ENCODE measurements at places on chromosomes 2 and 18.

GRCh38 chr2:47699533-47700215, 83.3 kb upstream of the MSH6 start:
- DNase-seq: no peak

DNA sequence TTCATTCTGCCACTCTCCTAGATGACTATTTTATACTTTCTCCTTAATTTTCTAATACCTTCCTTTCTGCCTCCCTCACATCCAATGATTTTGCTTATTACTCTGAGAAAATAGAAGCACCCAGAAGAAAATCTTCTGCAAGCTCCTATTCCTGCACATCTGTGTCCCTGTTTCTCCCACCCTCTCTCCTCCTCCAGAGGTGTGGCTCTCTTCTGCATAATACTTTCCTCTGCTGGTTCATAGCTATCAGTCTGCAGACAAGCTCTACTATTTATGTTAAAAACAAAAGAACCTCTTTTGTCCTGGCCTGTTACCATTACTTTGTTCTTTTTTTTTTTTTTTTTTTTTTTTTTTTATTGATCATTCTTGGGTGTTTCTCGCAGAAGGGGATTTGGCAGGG, 34.3 kb downstream of the ACSL3 start:
- no peak for DNase-seq

- no peak for DNase-seq
Observed at GRCh38 chr2:126748188-126748760, 92.3 kb downstream of the GYPC start.

- no peak for DNase-seq
Observed at GRCh38 chr2:119537792-119538191, 6.5 kb upstream of the CFAP221 start.

DNA sequence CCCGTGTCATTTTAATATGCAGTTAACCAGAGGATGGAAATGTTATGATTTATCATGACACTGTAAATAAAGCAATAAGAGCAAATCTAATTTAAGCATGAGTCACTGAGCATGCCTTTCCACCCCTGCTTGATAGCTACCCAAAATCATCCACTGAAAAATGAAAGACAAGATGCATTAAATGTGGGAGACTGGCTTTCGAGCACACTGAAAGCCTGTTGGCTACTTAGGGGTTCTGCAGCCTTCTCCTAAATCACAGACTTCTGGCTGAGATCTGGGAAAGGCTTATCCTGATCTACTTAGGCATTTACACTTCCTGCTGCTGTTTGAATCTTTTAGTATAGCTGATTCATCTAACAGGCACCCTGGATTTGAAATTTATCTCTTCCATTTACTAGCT, 778.3 kb upstream of the CDH7 start:
- no peak for DNase-seq

DNA sequence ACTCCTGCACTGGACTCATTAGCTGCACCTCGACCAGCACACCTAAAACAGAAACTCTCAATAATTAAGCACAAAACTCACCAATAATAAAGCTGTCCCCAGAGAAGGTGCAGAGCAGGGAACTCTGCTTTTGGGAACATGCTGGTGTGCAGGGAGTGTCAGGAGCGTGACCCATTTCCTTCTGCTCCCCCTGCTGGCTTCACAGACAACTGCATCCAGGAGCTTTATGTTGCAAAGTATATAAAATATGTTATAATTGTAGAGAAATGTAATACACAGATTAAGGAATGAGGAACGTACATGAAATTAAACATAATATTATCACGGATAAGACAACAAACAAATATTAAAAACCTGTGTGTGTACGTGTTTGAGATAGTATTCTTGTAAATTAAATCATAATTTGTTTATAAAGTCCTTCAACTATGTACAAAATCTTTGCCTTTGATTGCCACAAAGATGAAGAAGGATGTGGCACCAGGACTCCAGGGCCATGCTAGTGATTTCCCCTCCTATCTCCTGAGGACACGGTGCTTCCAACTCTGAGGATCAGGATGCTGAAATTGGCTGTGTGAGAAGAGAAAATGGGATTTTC, 68.6 kb upstream of the MAL start:
- DNase-seq: no peak

DNA sequence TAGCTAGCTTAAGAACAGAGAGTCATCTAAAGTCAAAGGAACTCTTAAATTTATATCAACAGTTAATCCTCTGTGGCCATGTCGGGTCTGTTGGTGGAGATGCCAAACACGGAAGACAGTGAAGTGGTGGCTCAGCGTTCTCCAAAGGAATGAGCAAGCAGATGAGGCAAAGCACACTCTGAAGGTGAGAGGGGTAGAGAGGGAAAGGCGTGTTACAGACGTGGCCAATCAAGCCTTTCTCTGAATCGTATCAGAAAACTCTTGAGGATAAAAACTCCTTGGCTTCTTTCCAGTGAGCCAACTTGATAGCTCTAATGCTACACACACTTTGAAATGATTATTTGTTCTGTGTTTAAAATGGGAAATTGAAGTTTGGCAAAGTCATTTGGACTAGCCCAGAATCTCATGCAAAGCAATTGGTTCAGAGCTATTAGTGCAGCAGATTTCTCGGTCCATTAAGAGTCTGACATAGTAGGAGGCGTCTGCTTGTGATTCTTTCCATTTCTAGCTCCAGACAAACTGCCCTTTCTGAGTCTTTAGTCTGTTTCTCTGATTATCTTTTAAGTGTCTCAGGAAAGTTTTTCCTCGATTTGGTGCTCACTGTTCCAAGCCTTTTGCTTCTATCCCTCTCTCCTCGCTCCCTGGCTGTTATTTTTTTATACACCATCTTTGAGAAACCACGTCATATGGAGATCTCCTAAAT, 57.5 kb upstream of the CPO start:
- DNase-seq: no peak

- no peak for DNase-seq
Observed at GRCh38 chr2:7508296-7508943, 591.2 kb downstream of the RNF144A start.

DNA sequence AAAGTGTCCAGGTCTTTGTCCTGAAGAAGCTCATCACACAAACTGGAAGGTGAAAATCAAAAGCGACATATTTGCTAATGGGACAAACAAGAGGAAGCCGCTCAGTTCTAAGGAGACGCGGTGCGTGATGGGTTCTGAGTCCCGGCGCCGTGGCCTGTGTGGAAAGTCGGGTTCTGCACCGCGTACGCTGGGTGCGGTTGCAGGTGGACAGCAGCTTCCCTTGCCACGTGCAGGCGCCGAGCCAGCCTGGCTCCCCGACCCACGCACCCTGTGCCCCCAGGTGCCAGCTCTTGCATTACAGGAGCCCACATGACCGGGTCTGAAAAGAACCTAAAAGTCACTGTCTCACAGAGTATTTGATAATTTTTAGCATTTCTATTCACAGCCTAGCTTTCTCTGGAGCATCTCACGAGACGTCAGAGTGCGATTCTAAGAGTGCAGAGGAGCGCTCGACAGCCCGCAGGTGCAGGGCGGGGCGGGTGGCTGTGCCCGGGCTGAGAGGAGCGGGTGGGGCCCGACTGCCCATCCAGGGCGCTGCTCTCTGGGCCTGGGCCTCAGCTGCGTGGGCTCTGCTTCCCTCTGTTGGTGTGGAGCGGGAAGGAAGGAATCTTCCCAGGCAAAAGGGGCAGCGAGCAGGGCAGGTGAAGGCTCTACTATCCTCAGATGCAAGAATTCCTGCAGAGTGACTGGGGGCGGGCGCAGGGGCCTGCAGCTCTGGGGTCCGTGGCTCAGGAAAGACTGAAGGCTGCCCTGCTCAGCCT, 39.4 kb downstream of the MYT1L start:
- DNase-seq: peak; percentile 68

GRCh38 chr2:53572696-53573095, 194.9 kb upstream of the CHAC2 start:
- DNase-seq: no peak

DNA sequence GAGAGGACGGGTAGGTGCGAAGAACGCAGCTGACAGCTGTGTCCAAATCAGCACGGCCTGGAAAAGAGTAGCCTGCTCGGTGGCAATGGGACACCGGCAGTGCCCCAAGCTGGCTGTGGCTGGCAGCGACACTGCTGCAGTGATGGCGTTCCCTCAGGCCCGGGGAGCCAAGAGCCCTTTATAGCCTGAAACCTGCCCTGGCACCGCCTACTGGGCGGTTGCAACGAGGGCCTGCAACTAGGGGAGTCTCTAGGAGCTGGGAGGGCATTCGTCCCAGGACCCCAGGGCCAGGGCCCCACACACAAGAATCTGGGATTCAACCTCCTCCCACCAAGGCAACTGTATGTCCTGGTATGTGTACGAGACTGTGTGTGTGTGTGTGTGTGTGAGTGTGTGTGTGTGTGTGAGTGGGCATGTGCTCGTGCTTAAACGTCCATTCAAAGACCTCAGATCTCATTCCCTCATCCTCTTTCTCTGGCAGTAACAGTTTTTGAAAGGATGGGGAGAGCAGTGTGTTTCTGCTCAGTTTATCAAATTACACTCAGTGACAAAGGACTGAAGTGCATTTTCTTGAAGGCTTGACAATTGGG, 6.8 kb upstream of the CYP26B1 start:
- DNase-seq: no peak

DNA sequence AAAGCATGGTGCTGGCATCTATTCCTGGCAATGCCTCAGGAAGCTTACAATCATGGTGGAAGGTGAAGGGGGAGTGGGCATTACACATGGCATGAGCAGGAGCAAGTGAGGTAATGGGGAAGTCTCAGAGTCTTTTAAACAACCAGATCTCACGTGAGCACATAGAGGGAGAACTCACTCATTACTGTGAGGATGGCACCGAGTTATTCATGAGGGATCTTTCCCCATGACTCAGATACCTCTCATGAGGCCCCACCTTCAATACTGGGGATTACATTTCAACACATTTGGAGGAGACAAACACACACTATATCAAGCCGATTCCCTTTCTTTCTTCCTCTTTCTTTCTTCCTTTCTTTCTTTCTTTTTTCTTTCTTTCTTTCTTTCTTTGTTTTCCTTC, 47.9 kb upstream of the FANCL start:
- no peak for DNase-seq

DNA sequence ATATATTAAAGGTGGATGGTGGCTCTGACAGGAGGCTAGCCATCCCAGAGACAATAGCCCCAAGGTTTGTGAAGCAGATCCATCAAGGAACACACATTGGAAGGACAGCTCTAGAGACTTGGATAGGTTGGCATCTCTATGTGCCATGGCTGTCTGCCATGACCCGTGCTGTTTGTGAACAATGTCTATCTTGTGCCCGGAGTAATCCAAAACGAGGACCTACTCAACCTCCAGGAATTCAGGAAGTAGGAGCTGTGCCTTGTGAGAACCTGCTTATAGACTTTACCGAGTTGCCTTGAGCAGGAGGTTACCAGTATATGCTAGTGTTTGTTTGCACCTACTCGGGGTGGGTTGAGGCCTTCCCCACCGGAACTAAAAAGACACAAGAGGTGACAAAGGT, 43.1 kb upstream of the SELENOI start:
- DNase-seq: no peak

- DNase-seq: no peak
Observed at GRCh38 chr2:190584980-190585661, 50.6 kb upstream of the NEMP2 start.

DNA sequence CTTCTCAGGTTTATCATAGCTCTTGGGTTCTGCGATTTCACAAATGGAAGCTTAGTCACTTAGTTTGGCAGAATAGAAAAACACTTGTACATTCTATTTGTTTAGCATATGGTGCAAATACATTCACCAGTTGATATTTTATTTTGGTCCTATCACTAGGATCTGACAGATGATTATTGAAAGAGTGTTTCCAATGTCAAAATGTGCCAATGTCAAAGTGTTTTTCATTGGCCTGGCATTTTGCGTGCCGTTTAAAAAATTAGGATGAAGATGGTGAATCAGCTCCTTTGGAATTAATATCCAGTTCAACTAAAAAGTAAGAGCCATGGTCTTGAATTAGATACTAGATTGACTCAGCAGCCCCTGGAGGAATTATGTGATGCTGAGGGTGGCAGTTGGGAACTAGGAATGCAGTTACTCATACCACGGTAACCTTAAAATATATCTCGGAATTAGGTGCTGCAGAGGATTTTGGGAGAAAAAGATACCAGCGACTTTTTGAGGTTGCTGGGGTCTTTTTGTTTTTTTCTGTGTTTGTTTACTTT, 87.0 kb downstream of the SPHKAP start:
- no peak for DNase-seq

DNA sequence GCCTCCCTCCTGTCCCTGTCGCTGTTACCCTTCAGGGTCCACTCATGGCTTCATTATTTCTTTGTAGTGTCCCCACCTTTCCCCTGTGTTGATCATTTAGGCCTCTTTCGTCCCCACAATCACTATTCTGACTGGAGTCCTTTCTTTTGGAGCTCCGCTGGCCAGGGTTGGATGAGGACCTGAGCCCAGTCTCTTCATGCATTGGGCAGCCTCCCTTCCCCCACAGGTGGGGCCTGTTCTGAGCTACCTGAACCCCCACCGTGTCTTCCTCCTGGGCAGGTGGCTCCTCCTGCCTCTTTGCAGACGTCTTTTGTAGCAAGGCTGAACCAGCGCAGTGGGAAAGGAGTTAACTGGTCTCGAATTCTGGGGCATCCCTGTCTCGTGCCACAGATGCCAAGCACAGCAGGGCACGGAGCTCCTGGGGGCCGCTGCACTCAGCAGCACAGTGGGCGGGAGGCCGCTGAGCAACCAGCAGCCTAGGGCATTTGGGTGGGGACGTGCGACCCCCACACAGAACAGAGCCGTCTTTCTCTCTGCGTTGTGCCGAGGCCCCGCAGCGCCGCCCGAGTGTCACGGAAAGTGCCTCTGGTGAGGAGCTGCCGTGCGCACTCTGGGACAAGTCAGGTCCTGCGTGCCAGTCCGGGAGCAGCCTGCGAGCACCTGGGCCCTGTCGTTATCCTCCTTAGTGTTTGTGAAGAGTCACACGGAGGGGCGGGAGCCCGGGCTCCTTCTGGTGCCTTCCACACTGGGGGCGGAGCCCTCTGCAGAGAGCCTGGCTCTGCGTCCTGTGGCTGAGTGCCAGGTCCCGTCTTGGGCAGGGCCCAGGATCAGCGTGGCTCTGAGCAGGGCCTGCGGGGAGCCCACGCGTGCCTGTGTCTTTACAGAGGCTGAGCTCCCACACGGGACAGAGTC, 130.1 kb downstream of the NFATC1 start:
- no peak for DNase-seq

DNA sequence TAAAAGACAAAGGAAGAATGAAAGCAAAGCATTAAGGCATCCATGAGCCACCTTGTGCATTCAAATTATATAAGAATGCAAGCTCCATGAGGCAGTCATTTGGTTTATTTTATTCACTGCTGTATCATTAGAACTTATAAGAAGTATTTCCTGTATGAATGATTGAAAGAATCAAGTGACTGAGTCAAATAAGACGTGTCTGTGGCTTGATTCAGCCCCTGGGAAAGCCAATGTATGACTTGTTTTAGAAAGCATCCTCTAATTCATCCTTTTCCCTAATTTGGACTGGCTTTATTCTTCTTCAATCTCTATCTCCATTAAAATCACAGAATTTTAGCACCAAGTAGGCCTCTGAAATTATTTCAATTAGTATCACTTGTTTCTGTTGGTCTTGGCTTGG, 461.1 kb downstream of the LPIN1 start:
- no peak for DNase-seq

GRCh38 chr18:14940735-14941134, 192.8 kb downstream of the ANKRD30B start:
- DNase-seq: no peak

DNA sequence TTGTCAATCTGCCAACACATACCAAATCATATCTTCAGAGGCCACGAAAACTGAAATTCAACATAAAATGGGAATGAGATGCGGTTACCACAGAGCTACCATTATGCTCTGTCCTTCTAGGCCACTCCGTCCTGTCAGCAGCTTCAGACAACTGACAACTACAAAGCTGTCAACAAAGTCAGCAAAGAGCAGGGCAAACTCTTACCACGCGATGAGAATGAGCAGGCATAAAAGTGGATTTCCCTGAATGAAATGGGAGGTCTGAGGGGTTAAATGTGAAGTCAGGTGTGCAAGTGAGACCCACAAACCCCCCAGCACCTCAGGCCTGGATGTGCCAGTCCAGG, 130.1 kb downstream of the LNPK start:
- no peak for DNase-seq

Data from NCI-H510A (cell line).